Inflammatory macrophage treated with lipopolysaccharide for 4 hours (primary cell): ENCODE measurements at places on chromosomes 5 and 9.
A peak's percentile ranks its signal among the peaks of the same experiment; 100 is the strongest.

DNA sequence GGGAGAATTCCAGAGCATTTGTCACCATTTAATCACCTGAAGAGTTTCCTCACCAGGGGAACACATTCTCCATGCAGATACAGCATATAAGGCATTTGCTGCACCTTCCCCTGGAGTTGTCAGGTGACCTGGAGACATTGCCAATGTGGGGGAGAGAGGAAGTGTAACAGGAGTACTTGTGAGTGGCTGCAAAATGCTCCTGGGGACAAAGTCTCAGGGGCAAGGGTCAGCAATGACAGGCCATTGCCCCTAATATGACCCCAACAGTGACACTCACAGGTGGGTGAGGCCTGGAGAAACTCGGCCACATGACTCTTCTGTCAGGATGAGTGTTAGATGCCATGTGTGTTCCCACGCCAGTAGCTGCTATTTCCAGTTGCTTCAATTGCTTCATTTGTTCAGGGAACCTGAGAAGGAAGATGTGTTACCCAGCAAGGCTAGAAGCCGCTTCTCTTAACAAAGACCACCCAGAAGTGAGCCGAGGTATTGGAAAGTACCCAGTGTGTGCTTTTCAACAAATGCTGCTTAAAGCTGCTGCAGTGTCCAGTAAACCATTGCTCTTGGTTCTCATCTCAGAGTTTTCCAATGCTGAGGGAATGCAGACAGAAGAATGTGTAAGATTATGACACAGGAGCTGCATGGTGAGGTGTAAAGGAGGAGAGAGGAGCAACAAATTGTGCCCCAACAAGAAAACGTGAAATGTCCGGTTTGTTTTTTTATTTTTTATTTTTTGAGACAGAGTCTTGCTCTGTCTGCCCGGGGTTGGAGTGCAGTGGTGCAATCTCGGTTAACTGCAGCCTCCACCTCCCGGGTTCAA is 128.2 kb upstream of the SLC44A1 start:
- peak; percentile 35 for DNase-seq

GRCh38 chr9:136668983-136669790 is 6.5 kb downstream of the EGFL7 start:
- DNase-seq, result no peak

DNA sequence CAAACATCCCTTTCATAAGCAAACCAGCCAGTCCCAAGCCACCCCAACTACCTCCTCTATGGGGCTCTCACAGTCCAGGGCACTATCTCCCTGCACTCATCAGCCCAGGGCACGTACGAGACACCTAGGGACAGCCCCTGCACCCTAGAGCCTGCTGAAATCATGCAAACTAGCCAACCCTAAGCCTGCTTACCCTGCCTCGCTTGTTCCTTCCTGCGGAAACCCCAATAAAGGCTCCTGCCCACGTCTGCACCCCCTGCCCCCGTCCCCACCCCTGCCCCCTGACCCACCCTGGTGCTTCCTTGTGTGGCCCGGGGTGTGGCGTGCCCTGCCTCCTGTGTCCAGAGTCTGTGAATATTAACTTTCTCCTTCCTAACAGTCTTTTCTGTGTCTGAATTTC is 135.9 kb downstream of the GADD45G start:
- no peak for DNase-seq

DNA sequence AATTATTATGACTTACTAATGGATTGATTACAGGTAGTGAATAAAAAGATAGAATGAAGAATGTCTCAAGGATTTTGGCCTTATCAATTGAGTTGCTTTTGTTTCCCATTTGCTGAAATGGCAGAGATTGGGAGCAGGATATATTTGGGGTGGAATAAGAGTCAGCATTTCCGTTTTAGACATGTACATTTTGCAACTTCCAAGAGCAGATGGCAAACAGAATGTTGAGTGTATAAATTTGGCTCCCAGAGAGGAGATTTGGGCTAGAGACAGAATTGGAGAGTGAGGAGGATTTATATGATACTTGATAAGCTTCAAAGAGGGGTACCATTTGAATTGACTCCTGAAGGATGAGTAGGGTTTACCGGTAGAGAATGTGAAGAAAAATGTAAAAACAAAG is 437.9 kb upstream of the PAPPA start:
- DNase-seq, result no peak

- peak; percentile 7 for DNase-seq
Measured at GRCh38 chr9:26723486-26723885, 169.1 kb downstream of the CAAP1 start.

GRCh38 chr5:34436761-34437501 is 219.2 kb upstream of the RAI14 start:
- DNase-seq, result no peak

DNA sequence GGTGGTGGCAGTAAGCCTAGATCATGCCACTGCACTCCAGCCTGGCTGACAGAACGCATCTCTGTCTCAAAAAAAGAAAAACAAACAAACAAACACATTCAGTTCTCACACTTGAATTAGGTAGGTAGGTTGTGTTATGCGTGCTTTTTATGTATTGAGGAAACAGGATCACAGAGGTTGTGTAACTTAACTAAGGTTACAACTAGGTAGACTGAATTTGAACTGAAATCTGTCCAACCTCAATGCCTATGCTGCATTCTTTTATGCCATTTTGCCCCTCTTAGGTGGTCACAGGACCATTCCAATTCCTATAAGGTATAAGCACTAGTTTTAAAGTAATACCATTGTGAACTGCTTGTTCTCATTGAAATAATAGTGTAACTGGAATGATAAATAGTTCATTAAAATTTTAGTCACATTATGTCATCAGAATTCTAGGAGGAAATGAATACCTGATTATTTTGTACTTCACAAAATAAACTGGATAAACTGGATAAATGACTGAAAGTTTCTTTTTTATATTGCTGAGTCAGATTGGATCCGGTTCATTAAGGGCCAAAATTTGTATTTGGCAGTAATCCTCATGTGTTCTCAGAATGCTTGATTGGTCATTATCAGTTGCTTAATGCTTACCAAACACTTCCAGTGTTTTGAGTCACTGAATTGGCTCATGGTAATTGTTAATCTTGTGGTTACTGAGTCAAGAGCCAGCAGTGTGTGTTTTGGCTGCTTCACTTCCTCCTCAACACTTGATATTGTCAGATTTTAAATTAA is 7.1 kb downstream of the UBAP1 start:
- peak; percentile 96 for DNase-seq

DNA sequence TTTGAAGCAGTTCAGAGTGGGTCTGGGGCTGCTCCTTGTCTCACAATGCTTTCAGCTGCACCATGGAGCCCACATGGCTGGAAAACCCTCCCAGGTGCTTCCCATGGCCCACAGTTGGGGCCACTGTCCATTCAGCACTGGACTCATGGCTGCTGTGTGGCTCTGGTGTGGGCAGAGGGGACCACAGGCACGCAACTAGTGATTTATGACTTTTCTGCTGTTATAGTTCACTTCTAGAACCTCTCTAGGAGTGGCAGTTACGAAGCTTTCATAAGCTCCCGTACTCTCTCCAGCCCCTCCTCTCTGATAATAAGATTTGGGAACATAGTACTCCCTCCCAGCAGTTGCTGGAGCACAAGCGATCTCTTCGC is 29.0 kb downstream of the GLRA1 start:
- DNase-seq, result no peak

DNA sequence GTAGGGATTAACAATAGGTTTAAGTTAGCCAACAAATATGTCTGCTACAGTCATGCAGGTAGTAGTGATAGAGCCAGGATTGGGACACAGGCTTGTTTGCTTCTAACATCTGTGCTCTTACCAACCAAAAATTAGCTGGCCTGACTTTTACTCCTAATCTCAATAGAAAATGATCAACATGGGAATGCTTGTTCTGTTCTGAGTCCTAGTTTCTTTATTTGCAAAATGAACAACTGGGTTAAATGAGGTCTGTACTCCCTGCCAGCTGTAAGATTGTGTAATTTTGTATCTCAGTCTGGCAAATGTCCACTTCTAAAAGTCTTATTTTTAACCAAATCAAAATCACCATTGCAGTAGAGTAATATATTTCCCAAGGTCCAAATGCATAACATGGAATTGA is 216.8 kb downstream of the NMUR2 start:
- DNase-seq, result no peak

DNA sequence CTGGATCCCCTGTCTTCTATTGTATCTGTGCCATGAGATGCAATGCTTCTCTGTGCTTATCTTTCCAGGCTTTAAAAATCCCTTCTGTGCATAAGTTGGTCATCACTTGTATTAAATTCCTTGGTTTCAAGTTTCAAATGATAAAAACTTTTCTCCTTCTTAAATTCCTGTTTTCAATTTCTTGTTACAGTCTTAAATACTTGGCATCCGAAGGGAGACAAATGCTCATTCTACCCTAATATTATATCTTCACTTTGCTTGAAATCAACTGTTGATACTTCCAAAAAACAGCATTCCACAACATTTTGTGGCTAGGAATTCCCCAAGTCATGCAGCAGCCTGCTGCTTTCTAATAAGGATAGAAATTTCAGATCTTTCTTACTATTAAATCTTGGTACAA is 413.2 kb upstream of the ACTBL2 start:
- DNase-seq, result no peak

DNA sequence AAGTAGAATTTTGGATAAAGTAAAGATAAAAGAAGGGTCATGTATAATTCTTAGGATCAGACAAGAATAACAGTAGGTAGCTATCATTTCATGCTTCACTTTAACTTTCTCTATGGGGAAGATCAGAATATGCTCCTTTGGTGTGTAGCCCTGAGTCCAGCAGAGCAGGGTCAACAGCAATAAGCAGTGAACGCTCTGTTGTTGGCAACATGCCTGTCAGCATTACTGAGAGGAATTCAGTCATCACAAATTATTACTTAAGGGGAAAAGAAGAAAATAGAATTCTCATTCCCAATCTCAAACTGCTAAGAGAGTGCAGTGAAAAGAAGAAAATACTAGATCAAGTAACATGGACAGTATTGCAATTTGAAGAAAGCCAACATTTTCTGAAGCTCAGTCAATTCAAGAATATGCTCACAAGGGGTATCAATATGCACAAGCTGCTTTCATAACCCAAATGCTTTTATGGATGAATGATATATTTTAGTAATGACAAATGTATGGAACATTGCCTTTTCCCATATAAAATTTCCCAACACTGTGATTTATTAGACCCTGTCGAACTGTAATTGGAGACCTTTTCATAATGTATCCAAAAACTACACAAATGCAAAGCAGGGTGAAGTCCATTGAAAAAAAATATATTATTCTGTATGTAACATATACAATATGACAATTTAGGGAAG is 1359.4 kb downstream of the EFNA5 start:
- no peak for DNase-seq

- no peak for DNase-seq
Measured at GRCh38 chr5:118883362-118883761, 105.0 kb downstream of the DTWD2 start.

- DNase-seq, result no peak
Measured at GRCh38 chr5:125357660-125358059, 611.2 kb upstream of the ZNF608 start.

- no peak for DNase-seq
Measured at GRCh38 chr5:167177736-167178135, 1113.7 kb upstream of the WWC1 start.

- peak; percentile 16 for DNase-seq
Measured at GRCh38 chr9:128771094-128771721, 519 bp downstream of the ZER1 start.

DNA sequence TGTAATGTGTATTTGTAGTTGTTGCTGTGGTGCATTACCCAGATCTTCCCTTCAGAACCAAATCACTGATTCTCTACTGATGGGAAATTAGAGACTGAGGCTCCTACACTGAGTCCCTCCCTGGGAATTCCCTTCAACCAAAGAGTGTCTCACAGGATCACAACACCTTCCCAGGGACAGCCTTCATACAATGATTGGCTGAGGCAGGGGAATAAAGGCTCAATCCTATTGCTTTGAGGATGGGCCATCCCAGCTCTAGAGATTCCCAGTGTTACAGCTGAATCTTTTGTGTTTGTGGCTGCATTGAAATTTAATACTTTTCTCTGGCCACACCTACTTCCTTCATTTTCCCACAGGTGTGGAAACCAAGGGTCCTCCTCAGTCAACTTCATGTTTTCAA is 96.4 kb upstream of the ELL2 start:
- no peak for DNase-seq

- no peak for DNase-seq
Measured at GRCh38 chr5:73031839-73032238, 76.0 kb downstream of the FCHO2 start.

DNA sequence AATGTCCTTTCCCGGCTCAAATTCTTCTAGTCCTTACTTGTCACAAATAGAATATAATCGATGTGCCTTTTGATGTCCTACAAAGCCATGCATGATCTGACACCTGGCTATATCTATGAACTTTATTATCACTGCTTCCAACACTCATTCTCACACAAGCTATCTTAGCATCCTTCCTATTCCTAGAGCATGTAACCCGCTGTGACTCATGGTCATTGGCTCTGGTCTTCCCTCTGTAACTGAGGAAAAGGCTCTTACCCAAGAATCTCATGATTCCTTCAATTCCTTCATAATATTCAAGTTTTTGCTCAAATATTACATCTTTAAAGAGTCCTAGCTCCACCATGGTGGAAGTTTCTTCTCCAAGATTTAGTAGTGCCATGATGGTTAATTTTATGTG is 480.0 kb upstream of the PAPPA start:
- no peak for DNase-seq

DNA sequence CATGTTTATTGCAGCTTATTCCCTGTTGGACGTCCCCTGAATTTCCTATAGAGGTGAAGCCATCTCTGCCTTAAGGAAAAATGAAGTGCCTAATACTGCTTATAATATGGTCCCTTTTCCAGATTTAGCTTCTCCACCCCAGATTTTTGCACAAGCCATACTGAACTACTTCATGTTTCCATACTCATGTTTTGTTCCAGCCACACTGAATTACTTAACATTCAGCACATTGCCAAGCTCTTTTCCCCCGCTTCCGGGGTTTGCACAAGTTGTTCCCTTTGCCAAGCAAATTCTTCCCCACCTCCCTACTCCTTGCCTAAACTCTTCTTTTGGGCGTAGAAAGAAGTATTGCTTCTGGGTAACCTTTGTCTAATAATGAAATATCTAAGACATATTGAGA is 1.7 kb upstream of the CNTRL start:
- peak; percentile 84 for DNase-seq

GRCh38 chr9:16257604-16258003 is 612.9 kb downstream of the BNC2 start:
- DNase-seq, result no peak

DNA sequence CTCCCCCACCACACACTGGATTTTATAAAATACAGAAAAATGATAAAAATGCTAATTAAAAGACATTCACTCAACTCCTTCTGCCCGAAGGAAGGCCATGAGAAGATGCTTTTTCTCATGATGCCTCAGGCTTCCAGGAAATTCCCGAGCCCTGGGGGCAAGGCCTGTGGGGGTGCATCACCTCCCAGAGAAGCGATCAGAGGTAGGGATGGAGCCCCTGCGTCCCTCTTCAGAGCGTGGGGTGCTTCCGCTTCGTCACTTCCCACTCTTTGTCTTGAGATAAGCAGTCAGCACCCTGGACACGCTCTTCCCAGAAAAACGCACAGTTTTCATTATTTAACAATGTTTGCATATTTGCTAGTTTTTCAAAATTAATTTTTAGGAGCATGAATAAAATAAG is 33.3 kb upstream of the SH3PXD2B start:
- DNase-seq, result no peak
